ENCODE measurements at places on chromosomes 16 and 17.
A peak's percentile ranks its signal among the peaks of the same experiment; 100 is the strongest.

DNA sequence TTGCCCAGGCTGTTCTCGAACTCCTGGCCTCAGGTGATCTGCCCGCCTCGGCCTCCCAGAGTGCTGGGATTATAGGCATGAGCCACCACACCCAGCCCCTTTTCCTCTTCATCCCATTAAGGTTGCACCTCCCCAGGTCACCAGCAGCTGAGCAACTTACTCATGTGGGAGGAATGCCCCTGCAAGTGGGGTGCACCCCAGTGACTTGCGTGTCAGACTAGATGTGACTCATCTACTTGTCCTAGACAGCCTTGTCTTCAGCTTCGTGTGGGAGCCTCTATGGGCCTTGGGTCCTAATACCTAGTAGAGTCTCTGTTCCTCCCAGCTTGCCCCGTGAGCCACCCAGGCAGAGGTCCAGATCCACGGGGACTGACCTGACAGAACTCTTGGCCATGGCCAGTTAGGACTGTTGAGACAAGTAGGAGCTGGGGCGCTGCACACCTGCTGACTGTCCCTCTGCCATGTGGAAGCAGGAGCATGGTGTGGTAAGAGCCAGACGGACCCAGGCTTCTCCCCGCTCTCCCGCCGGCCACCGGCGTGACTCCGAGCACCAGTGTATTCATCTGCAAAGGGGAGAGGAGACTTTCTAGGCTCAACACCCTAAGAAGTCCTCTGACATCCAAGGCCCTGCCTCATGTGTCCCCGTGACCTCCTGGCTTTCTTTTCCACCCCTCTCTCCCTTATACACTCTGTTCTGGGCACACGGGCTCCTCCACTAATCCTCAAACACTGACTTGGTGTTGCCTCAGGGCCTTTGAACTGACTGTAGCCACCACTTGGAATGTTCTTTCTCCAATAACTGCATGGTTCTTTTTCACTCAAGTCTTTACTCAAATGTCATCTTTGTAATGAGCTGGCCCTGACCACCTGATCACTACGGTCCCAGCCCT, 11.6 kb upstream of the CBX4 start:
- DNase-seq: no peak

DNA sequence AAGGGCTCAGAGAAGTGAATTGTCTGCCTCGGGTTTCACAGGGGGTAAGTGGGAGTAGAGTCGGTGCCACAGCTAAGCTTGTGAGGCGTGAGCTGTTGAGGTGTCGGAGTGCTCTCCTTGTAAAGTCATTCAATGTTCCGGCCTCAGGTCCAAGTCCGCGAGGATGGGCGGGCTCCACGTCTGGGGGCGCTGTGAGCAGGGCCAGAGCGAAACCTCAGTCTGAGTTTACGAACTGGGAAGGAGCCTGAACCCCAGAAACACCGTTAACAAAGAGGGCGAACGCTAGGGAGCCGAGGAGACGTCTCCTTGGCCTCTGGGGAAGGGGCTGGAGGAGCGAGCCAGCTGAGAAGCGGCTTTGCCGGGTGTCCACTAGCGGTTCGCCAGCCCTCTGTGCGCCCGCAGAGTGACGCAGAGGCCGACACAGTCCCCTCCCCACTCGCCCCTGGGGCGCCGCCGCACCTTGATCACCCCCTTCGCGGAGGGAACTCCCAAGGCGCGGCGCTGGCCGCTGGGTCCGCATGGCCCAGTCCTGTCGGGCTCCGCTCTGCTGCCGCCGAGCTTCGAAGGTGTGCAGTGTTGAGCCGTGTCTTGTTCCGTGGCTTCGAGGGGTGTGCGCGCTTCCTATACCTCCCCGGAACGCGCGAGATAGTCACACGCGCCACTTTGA, 4.9 kb downstream of the IRX3 start:
- DNase-seq: no peak

GRCh38 chr16:84527532-84528269, 23.2 kb upstream of the MEAK7 start:
- no peak for DNase-seq

DNA sequence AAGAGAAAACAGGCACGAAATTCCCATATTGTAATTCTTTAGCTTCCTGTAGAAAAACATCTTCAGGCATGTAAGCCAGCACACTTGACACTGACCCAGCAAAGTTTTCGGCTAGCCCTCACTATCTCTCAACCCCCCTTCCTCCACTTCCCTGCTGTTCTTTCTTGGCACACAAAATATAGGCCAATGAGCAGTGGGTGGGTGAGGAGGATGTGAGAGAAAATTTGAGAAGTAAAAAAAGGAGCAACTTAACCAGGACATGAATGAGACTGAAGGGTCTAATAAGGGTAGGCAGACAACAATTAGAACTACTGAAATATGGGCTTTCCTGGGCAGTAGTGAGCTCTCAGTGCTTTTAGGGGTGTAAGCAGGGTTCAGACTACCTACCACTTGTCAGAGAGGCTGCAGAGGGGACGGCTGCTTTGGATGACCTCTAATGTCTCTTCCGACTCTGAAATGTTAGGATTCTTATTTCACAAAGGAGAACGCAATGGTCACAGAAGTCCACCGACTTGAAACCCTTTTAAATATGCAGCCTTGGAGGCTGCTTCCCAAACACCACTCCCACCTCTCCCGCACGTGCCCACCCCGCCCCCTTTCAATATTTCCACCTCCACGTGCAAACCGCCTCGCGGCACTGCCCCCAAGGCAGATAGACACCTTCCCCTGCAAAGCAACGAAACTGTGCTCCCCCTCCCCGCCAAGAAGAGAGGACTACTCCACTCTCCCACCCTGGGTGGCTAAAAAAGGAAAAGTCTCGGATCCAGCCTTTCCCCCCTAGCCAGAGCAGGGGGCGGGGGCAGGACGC, 889 bp downstream of the MBTD1 start:
- peak; percentile 20 for DNase-seq

DNA sequence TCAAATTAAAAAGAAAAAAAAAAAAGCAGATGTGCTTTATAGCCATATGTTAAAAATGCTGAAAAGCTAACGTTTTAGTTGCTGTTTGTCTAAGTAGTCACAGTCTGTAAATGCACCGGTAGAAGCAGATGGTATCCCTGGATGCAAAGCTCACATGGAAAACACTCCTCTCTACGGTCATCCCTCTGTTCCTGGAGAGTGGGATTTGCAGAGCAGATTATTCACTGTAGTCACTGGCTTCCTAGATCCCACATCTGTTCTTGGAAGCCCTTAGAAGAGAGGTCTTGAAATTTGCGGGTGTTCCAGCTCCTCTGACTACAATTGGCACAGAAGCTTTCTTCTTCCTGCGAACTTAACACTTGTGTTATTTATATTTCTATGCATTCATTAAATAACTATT, 186.6 kb downstream of the PMP22 start:
- DNase-seq: no peak

DNA sequence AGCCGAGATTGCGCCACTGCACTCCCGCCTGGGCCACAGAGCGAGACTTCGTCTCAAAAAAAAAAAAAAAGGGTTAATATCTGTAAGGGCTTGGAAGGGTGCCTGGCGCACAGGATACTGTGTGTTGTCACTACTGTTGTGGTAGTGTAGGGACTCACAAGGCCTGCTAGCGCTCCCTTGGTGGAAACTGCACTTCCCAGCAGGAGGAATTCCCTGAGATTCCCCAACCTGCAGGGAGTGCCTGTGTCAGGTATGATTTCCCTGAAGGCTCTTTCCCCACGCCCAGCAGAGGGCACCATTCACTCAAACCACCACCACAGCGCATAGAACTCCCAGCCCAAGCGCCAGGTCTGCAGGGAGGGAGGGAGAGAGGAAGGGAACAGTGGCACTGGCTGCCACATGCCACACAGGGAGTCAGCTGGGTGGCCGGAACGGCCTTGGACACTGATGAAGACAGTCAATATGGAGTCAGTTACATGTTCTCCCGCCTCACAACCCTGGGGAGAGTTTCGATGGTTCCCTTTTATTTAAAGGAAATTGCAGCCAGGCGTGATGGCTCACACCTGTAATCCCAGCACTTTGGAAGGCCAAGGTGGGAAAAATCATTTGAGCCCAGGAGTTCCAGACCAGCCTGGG, 32.7 kb upstream of the CDH1 start:
- DNase-seq: peak; percentile 85

- no peak for DNase-seq
These were observed 116.3 kb downstream of the USP22 start for GRCh38 chr17:20926532-20926931.

DNA sequence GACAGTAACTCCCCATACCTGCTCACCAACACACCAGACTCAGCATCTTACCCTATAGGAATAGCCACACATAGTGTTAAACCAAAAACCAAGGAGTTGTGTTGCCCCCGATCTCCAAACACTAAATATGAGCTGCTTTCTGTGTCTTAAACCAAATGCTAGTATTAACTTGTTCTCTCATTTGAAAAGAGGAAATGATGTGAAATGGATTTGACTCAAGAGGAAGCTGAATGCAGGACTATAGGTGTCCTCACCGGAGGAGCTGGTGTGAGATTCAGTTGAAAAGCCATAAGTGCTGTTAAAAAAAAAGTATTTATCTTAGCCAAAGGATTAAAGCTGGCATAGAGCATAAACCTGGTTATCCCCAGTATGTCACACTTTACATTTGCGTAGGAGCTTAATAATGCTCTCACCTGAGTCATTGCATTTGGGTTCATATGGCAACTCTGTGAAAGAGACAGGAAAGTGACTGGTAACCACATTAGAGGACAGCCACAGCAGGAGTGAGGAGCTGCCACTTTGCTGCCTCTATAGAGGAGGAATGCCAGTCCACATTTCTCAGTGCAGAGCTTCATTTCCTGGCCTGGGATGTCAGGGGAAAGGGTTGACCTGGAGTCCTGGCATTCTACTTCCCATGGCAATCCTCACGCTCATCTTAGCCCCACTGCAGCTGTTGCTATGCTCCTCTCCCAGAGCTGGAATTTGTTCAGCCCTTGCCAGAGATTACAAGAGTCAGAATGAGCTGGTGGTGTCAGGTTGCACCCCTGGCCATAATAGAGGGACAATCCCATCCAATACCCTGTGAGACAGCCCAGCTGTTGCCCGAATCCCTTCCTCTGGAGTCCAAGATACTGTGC, 143.3 kb upstream of the ANKFN1 start:
- no peak for DNase-seq

- DNase-seq: peak; percentile 57
These were observed 24.9 kb upstream of the CRYM start for GRCh38 chr16:21302898-21303528.
